ENCODE measurements at places on chromosomes 6 and 20.

GRCh38 chr20:63877755-63878470, 12.8 kb downstream of the TPD52L2 start:
- no peak for DNase-seq

GRCh38 chr6:118621799-118622470, 29.5 kb downstream of the CEP85L start:
- DNase-seq, result no peak

GRCh38 chr6:19394051-19394450, 443.1 kb upstream of the ID4 start:
- no peak for DNase-seq

- no peak for DNase-seq
These were observed 962.1 kb downstream of the GRIK2 start for GRCh38 chr6:102355578-102355977.

DNA sequence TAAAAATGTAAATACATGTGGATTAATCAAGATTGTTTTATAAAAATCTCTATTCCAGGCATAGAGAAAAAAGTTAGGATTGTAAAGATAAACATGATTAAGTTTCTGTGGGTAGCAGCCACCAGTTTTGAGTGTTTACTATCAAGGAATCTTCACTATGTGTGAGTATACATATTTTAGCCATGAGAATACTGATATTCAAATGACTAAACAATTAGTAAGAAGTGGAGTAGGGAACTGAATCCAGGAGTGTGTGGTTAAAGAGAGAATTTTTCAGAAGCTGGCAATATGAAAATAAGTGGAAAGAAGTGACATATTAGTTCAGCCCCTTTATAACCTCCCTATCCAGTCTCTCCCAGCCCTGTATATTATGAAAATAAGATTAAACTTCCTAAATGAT, 10.3 kb downstream of the ELOVL2 start:
- DNase-seq, result no peak

GRCh38 chr6:64644024-64644423, 1008.4 kb downstream of the PHF3 start:
- no peak for DNase-seq

GRCh38 chr6:136526196-136526930, 23.9 kb downstream of the MAP7 start:
- peak; percentile 84 for DNase-seq

GRCh38 chr20:1631309-1632151, 11.7 kb upstream of the SIRPB1 start:
- no peak for DNase-seq

GRCh38 chr20:63542031-63542559, 4.9 kb upstream of the PTK6 start:
- no peak for DNase-seq

DNA sequence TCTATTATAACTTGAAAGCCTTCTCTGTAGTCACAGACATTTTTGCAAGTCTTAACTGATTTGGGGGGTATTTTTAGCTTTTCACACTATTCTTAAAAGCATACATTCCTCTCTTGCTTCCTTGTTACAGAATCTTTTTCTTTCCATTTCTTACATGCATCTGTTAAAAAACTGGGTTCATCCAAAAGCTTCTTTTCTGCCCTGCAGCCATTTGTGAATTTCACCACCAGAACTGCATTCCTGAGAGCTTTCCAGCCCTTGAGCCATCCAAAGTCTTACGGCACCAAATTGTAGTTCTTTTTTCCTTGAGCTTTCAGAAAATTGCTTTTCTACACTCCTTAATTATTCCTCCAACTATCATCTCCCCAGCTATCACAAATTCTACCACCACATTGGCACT, 19.7 kb upstream of the GSTA4 start:
- DNase-seq, result no peak

DNA sequence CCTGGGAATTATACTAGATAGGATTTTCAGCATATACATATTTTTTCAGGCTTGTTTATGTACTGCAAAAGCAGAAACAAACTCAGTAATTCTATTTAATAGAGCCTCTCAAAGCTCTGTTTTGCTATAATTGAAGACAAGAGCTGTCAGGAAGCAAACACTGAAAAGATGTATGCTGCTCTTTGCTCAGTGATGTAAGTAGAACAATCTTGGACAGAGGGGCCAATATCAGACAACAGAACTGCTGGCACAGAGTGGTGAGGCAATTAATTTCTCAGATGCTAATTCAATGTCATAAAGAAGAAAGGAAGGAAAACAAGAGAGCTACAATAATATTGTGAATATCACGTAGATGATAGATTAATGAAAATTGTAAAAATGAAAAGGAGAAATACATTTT, 663.3 kb upstream of the ADGRB3 start:
- DNase-seq, result no peak

GRCh38 chr6:159978291-159979135, 9.6 kb downstream of the IGF2R start:
- no peak for DNase-seq

DNA sequence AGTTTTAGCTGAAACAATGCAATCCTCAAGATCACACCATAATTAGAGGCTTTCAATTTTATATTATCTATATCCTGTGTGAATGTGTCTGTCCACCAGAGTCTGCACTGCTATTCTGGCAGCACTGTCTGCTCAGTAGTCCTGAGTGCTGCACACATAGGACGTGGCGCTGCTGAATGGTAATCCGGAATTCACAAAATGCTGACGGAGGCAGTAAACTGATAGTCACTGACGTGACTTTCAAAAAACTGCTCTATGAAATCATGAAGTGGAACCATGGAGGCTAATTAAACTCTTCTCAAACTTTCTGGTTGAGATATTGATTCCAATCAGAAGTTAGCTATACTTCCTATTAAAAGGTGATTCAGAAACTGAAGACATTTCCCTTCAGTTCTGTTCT, 190.8 kb upstream of the NOX3 start:
- no peak for DNase-seq

GRCh38 chr6:11854408-11855165, 76.0 kb upstream of the ADTRP start:
- DNase-seq, result no peak

GRCh38 chr6:112209131-112209530, 45.2 kb downstream of the LAMA4 start:
- DNase-seq, result no peak

DNA sequence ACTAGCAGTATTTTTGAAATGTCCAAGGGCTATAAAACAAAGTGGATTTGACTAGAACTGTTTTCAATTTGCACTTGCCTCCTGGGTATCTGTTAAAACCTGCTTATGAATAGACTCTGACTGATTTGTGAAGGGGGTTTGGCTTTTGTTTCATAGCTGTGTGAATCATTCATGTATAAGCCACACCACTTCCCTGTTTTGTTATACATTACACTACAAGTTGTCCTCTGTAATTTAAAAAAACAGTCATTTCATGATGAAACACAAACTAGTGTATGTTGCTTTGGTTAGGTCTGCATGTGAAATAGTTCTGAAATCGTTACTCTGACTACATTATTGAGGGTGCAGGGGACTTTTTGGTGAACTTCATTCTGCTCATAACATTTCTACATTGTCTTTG, 121.7 kb downstream of the NKAIN2 start:
- DNase-seq, result no peak

- no peak for DNase-seq
These were observed 31.2 kb downstream of the SPDEF start for GRCh38 chr6:34524971-34525370.

DNA sequence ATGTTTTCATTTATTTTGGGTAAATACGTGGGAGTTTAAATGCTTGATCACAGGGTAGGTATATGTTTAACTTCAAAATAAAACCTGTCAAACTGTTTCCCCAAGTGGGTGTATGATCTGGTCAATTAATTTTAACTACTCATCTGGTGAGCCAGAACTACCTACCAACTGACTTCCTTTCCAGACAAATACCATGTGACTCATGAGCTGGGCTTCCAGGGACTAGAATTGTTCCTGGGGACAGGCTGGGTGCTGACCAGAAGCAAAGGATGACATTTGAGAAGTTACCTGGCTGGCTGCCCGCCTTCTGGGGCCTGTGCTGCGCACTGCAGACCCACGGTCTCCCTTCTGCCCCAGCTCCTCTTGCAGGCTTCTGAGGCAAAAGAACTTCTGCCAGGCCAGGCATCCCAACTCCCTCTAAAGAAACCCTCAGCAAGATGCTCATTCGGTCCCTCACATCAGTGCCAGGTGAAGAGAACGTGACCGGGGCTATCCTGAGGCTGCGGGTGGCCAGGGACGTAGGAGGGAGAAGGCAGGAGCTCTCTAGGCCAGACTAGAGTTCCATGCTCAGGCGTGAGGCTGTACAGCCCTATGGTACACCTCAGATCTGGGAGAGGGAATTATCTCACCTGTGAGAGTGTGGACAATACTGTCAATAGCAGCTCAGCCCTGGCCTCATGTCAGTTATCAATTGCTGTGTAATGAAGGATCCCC, 103.6 kb downstream of the JPH2 start:
- no peak for DNase-seq

DNA sequence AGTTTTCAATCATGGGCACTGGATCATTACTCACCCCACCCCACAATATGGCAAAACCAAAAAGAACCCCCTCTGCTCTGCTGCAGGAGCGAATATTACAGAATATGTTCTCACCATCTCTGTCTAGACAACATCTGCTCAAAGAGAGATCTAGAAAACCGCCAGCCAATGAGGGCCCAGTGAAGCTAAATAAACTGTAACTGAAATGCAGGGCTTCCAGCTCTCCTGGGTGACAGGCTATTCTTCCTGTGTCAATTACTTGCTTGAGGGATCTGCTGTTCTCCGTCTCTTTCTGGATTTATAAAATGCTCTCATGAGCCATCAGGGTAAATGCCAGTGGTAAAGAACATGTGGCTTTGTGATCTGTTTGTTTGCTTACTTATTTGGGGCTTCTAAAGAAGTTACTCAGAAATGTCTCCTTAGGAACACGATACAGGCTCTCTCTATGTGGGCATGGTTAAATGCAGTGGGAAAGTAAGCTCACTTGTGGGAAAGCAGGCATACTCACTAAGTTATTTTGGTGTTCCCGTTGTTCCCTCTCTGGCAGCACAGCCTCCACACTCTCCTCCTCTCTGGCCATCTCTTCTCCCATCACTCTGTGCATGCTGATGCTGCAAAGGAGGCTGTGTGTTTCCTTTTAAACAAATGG, 44.8 kb downstream of the TTI1 start:
- DNase-seq, result no peak

DNA sequence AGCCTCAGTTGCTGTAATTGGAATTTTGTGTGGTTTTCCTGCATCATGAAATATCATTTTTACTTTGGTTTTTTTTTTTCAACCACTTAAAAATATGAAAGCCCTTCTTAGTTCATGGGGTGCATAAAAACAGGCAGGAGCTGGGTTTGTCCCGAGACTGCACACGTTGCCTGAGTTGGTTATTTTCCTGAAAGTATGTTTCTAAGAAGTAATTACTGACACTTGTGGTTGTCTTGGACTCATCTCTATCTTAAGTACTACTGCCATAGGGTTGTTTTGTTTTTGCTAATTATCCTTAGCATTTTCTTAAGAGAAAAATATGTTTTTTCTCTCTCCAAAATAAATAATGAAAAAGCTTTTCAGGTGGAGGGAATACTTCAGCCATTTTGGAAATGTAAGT, 40.1 kb downstream of the FAM120B start:
- DNase-seq, result no peak

DNA sequence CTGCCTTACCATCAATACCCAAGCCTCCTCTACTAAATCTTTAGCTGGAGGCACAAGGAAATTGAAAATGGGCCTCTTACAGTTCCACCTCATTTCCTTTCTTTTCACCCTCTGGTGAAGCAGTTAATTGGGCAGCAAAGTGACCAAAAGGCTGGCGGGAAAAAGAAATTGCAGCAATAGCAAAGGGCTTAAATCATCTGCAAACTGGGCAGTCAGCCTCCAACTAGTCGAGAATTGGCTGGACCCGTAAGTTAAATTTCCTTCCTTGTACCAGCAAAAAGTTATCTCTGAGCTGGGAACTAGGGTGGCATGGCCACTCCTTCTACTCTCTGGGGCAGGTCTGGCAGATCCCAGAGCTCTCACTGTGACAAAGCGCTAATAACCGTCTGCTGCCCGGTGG, 33.5 kb downstream of the GHRH start:
- no peak for DNase-seq

DNA sequence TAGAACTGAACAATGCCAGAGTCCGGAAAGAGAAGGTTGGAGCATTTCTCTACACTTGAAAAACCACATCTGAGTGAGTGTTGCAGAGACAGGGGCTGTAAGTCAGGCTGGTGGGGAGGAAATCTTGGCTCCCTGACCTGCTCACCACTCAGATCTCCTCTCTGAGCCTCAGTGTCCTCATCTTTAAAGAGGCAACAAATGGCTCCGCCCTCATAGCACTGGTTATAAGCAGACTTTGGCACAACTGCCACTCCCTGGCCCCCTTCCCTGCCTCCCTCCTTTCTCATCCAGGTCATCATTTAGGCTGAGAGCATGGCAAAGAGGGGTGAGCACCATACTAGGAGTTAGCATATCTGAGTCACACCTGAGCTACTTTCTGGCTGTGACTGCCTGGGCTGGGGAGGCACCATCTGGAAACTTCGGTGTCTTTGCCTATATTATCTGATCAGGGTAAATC, 10.6 kb downstream of the SIRPG start:
- DNase-seq, result no peak

GRCh38 chr20:63103402-63104311, 96.9 kb upstream of the BHLHE23 start:
- DNase-seq, result no peak

- DNase-seq, result no peak
These were observed 182.8 kb downstream of the PTPRK start for GRCh38 chr6:128337619-128338018.

GRCh38 chr6:81067057-81067456, 685.4 kb downstream of the TENT5A start:
- no peak for DNase-seq

DNA sequence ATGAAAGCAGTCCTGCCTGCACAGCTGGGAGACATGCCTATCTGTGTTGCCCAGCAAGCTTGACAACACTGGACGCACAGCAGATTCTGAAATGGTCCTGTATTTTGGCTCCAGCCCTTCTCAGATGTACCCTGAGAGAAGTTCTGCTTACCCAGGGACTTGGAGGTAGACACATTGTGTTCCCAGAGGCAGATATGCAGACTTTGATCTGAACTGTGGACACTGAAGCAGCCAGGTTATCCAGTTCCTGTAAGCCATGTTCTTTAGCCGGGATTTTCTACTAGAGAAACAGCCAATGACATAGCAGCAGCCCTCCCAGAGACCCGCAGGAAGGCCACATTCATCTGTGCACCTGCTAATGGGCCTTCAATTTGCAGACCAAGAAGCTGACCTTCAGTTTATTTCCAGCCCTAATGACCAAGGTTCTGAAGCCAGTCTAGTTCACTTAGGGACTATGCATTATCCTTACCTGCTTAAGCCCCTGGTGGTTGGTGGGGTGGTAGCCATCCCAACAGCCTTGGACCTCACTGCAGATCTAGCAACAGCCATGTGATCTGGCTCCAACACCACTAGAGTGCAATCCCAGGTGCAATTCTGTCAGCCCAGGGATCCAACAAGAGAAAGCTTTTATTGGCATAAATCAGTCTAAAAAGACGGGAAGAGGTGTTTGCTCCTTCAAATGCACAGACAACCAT, 134.2 kb downstream of the MEI4 start:
- no peak for DNase-seq

DNA sequence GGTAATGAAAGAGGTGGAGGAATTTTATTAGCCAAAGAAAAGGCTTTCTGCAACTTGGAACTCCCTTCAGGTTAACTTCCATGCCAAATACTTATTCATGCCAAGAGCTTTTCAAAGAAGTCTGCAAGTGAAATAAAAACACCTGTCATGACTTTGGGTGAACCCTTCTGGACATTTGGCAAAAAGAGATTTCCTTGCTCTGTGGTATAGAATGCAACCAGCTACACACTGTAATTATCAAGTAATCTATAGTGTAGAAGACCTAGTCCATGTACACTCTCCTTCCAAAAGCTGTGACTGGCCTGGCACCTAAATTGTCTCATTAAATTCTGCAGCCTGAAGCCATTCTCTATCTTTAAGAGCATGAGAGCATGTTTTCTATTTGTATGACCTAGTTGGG, 232.3 kb downstream of the COL12A1 start:
- no peak for DNase-seq

Measured in C1 segment of cervical spinal cord (tissue), 14 donors.